Cerebellum (tissue), 4 donors: ENCODE measurements at places on chromosomes 13 and 19.
A peak's percentile ranks its signal among the peaks of the same experiment; 100 is the strongest.

DNA sequence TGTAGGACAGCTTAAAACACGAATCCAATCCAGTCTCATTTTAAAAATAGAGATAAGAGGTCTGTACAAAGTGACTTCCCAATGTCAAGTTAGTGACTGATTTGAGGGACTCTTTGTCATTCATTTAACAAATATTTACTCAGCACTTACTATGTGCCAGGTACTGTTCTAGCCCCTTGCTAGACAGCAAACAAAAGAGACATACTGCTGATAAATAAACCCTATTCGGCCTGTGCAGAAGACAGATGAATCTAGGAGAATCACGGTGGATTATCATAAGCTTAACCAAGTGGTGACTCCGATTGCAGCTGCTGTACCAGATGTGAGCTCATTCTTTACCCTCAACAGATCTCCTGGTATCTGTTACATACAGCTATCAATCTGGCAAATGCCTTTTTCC, 6.4 kb upstream of the ELF1 start:
- DNase-seq: no peak

GRCh38 chr13:110525328-110526319, 35.9 kb downstream of the RAB20 start:
- DNase-seq: no peak

DNA sequence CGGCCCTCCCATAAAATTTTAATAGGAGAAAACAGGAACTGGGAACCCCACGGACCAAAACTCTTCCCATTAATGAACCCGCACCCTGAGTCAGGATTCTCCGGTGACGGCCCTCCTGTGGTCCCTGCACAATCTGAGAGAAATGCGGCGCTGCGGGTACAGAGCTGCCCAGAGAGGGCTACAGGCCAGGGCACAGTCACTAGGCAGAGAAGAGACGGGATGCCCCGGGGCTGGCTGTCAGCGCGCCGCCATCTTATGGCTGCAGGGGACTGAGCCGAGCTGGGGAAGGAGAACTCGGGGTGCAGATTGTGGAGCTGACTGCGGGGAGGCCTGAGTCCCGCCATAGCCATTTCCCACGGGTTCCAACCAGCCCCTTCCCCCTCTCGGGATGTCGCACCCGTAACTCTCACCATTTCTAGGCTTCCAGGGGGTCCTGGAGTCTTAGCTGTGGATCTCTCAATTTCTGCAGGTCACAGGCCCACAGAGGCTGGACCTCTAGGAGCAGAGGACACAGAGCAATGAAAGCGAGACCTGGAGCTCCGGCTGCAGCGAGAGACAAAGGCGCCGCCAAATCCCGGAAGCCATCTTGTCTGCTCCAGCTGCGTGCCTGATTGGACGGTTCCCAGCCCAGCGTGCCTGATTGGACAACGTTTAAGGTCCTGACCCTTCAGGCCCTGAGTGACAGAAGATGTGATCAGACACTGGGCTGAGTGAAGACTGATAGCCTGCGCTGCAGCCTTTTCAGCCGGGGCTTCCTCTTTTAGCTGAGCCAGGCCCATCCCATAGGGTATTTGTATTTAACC, at the start of gene ZNF675:
Gene ZNF675, minus strand, starts transcription at position 592 of the 803 bp plus-strand sequence. Its CDS starts 179 bp downstream, at position 413.
- DNase-seq: peak; percentile 83

- DNase-seq: peak; percentile 25
Measured at GRCh38 chr19:56637976-56638555, 4.9 kb upstream of the SMIM17 start.

DNA sequence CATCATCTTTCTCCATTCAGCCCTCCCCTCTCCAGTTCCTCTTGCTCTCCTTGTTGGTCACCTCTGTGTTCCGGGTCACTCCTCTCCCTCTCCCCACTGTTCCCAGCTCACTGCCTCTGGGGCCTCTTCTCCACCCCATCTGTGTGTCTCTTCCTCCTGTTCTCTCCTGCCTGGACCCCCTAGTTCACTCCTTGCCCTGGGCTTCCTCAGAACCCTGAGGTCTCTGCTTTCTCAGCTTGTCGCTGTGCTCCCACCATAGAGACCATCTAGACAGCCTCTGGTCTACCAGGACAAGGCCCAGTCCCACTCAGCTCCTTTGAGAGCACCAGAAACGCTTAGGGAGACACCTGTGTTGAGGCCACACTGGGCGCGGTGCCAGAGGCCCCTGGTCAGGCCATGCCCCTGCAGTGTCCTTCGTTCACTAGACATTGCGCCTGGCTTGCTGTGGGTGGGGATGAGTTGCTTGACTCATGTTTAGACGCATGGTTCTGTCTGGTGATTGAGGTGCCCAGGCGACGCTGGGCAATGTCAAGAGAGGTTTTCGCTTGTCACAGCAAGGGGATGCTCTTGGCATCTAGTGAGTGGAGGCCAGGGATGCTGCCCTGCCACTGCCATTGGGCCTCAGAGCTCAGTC, 4.8 kb downstream of the LENG9 start:
- no peak for DNase-seq

DNA sequence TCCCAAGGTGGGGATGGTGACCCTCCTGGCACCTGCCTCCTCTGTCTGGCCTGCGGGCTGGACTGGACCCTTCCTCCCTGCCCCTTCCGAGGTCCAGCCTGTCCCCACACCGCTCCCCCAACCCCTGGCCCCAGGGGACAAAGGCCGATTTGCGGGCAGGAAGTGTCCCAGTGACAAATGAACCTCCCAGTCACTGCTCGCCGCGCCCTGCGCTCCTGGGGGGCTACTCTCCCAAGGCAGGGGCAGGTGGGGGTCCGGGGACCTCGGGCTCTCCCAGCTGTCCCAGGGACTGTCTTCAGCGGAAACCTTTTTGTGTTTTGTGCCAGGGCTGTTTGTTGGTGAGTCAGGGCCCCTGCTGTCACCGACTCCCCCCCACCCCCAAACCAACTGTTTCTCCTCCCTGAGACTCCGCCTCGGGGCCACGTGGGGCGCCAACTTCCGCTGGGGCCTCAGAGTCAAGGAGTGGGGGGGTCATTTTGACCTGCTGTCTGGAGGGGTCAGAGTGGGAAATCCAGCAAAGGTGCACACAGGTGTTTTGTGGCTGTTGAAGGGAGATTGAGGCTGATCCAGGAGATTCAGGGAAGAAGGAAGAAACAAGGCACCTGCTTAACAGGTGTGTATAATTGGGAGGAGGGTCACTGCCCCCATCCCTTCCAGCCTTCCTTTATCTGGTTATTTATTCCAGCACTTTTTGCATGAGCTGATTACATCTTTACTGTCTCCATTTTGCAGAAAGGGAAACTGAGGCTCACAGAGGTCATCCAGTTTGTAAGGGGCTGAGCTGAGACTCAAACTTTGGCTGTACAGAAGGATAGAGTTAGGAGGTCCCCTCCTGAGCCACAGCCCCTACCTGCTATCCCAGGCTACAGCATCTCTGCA, 831 bp downstream of the PGPEP1 start:
- DNase-seq: no peak

GRCh38 chr19:2455851-2456570, 748 bp downstream of the LMNB2 start:
- DNase-seq: peak; percentile 34

GRCh38 chr13:100491164-100491842, 97.3 kb downstream of the GGACT start:
- peak; percentile 58 for DNase-seq

- no peak for DNase-seq
Measured at GRCh38 chr19:2491130-2491801, 15.3 kb downstream of the GADD45B start.

- no peak for DNase-seq
Measured at GRCh38 chr19:36198119-36198518, 16.3 kb downstream of the ZNF565 start.

GRCh38 chr13:70568571-70568970, 460.3 kb upstream of the KLHL1 start:
- DNase-seq: peak; percentile 8

DNA sequence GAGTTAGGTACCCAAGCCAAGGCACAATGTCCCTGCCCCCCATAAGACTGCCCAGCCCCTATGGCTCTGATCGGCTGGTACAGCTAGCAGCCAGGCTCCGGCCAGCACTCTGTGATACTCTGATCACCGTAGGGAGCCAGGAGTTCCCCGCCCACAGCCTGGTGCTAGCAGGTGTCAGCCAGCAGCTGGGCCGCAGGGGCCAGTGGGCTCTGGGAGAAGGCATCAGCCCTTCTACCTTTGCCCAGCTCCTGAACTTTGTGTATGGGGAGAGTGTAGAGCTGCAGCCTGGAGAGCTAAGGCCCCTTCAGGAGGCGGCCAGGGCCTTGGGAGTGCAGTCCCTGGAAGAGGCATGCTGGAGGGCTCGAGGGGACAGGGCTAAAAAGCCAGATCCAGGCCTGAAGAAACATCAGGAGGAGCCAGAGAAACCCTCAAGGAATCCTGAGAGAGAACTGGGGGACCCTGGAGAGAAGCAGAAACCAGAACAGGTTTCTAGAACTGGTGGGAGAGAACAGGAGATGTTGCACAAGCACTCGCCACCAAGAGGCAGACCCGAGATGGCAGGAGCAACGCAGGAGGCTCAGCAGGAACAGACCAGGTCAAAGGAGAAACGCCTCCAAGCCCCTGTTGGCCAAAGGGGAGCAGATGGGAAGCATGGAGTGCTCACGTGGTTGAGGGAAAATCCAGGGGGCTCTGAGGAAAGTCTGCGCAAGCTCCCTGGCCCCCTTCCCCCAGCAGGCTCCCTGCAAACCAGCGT, 3.0 kb upstream of the KMT2B start:
- DNase-seq: no peak

GRCh38 chr13:114119196-114119595, 13.2 kb downstream of the RASA3 start:
- no peak for DNase-seq

DNA sequence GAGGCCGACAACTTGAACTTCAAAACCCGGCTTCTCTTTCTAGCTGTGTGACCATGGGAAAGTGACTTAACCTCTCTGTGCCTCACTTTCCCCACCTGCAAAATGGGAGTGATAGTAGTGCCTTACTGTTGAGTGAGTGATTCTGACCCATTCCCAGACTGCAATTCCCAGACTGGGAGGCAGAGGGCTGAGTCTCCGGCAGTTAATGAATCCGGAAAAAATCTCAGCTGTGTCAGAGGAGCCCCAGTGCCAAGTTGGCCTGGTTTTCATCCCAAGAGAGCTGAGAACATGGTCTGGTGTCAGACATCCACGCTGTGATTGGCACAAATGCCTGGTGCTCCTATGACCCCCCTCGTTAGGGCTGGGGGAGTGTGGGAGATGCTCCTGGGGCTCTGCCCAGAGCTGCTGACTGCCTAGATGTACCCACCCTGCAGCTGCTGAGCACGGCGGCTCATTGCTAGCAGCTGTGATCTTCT, 50.0 kb downstream of the PIN1 start:
- DNase-seq: peak; percentile 28

DNA sequence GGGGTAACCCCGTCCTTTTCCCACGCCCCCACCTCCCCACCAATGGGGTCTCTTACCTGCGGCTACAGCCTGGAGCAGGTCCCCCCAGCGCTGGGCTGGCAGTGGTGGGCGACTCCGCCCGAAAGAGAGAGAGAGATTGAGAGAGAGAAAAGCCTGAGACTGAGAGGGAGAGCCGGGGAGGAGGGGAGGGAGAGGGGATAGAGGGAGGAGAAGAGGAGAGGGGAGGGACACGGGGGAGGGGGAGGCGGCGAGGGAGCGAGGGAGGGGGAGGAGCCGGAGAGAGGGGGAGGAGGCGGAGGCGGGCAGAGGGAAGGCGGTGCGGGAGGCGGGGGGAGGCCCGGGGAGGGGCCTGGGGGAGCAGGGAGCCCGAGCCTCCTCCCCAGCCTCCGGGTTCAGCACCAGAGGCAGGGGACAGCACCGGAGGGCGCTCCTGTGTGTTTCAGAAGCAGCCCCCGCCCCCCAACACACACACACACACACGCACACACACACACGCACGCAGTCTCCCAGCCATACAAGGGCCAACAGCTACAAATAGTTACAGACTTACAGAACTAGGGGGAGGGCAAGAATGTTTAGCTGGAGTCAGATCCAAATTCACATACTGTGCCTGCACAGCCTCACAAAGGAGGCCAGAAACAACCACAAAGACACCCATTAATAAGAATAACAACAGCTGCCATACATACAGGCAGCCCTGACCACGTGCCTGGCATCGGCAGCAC, at the start of gene SLC8A2:
Gene SLC8A2, minus strand, starts transcription at position 161 of the 725 bp plus-strand sequence. CDS start 5,490 bp downstream, outside the sequence.
- DNase-seq: peak; percentile 97

DNA sequence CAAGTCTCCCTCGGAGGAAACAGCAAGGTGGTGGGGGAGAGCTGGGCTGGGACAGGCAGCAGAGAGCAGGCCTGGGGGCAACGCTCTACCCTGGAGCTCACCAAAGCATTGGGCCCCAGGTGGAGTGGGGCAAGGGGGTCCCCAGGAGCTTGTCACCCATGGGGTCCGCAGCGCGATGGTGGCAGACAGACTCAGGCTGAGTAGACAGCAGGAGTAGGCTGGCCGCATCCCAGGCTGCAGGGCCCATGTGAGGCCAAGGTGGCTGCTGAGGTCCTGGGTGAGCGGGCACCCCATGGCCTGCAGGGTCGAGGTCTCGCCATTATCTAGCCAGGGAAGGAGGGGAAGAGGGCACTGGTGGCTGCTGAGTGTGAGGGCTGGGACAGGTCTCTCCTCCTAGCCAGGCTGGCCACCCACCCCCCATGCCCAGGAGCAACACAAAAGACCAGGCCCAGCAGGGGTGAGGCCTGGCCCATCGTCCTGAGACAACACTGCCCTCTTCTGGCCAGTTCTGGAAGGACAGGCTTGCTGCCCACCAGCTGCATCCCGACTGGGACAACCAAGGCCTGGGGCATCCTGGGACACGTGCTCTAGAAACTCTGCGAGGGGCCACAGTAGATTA, 33.1 kb downstream of the CEBPG start:
- peak; percentile 83 for DNase-seq

GRCh38 chr13:99367106-99367616, 60.0 kb upstream of the GPR183 start:
- no peak for DNase-seq
